ENCODE measurements at places on chromosomes 16 and 17.

- no peak for DNase-seq
Observed at GRCh38 chr16:52957199-52957598, 95.5 kb downstream of the CHD9NB start.

- DNase-seq = no peak
Observed at GRCh38 chr16:53495325-53495724, 7.7 kb downstream of the AKTIP start.

DNA sequence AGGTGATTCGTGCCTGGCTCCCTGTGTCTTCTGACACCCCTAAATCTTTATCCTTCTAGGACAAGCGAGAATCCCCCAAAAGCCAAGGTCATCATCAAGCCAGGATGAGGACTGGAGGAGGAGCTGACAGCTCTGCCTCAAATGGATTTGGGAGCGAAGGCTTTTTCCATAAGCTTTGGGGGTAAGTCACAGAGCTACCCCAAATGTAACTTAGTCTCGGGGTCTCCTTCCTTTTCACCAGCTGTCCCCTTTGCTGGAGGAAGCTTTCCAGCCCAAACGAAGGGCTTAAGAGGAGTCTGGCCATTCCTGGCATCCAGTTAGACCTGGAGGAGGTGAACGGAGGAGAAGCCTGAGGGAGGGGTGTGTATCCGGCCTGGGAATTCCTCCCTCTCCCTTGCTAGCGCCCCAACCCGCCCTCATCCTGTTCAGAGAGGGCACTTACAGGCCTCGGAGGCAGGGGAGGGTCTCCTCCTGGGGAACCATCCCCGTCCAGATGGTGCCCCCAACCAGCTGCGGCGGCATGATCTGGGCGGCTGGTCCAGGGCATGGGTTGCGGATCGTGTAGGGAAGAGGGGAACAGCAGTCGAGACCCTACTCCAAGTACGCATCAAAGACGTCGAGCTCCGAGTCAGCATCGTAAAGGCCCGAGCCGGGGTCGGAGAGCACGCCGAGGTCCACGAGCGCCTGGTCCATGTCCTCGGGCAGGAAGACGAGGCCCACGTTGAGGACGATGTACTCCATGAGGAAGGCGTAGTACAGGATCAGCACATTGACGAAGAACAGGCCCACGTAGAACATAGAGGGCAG, 938 bp downstream of the DEXI start:
- no peak for DNase-seq

DNA sequence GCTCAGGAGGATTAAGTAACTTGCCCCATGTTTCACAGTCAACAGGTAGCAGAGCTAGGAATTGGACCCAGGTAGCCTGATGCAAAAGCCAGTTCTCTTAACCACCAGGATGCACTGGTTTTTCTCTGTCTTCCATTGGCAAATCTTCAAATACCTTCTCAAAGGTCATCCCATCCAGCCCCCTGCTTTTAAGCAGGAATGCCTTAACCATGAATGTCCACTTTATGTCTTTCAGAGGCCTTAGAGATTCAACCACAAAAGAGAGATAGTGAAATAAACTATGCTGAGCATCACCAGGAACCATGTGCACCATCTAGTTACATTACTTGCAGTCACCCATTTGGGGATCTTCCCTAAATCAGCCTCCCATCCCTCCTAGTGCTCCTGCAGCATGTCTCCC, 94.3 kb downstream of the C17orf67 start:
- no peak for DNase-seq

GRCh38 chr17:73191443-73192205, 1.2 kb upstream of the COG1 start:
- peak; percentile 70 for DNase-seq

DNA sequence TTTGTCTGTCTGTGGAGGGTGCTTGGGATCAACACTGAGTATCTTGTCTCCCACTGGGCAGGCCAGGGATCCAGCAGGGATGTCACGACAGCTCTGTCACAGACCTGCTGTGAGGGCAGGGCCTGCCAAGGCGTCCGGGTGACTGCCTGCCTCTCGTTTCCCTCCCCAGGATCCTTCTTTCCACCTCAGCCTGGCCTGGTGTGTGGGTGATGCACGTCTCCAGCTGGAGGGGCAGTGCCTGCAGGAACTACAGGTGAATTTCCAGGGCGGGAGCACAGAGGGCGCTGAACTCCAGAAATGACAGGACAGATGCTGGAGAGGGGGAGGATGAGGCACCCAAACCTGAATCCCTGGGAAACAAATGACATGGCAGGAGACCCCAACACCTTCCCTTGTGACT, 6.8 kb upstream of the MMP15 start:
- no peak for DNase-seq

DNA sequence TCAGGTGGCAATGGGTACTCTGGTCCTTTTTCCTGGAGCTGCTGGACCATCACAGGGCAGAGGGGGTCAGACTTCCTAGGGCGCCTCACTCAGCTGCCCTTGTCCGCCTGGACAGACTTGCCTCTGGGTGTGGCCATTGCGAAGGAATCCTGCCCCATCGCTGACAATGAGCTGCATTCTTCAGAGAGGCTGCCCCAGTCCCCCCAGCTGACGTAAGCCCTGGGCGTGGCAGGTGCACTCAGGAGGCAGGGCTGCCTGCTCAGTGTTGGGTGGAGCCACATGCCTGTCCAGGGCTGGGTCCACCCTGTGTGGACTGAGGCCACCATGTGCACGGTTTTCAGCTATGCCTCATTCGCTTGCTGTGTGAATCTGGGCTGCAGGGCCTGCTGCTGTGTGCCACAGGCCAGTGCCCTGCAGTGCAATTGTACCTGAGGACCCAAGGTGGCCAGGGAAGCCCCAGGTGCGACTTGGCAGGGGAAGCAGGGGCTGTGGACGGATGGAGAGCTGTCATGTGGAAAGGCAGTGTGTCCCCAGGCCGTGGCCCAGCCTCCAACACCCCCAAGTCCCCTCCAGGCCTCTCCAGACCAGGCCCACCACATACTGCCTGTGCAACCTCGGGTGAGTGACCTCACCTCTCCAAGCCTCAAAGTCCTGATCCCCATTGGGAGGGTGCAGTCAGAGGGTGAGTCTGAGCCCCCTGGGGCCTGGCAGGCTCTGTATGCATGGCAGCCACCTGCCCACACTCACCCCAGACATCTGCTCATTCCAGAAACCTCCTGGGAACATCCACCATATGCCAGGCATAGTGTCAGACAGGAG, 14.0 kb upstream of the MPRIP start:
- no peak for DNase-seq

DNA sequence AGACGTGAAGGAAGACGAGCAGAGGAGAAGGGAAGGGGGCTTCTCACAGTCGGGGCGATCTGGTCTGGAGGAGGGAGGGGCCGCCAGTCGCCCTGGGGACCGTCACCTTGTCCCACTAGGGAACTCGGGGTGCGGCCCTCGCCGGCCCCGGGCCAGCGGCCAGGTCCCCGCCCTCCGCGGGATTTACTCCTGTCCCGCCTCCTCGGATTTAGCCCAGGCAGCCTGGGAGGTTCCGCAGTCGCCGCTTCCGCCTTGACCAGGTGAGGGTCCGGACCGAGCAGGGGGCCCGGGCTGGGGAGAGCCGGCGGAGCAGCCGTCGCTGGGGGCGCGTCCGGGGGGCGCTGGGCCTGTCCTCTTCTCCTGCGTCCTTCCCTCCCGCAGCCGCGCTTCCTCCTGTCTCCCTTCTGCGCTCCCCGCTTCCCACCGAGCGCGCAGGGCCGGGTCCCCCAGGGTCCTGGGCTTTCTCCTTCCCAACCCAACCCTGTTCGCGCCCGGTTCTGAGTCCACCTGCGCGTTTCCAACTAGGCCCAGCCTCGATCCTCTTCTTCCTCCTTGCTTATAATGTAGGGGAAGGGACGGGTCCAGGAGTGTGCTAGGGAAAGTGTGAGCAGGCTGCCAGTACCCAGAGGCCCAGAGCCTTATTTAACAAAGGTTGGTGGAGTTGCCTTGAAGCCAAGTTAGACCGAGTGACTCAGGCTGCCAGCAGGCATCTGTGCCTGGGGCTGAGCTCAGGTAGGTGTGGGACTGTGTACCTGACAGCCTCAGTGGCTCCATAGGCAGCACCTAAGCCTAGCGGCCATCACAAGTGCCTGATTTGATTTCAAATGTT, at the start of gene TNK1:
TSS of gene TNK1 (plus strand) at position 235 of the 829 bp plus-strand sequence. CDS start 1,838 bp downstream, outside the sequence.
- no peak for DNase-seq

DNA sequence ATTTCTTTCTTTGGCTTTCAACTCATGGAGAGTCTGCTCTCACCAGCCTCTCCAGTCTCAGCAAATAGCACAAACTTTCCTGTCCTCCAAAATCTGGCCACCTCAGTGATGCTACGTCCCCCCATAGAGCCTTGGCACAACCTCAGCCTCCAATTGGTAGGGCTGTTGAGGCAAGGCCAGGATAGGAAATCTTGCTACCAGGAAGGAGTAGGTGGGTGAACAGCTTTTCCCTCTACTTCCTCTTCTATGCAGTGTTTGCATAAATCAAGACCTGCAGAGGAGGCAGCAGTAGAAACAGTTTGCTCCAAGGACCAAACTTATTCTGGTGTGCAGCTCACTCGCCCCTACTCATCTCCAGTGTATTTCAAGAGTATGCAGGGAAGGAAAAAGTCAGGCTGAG, 701 bp upstream of the DPEP2 start:
- DNase-seq = no peak

DNA sequence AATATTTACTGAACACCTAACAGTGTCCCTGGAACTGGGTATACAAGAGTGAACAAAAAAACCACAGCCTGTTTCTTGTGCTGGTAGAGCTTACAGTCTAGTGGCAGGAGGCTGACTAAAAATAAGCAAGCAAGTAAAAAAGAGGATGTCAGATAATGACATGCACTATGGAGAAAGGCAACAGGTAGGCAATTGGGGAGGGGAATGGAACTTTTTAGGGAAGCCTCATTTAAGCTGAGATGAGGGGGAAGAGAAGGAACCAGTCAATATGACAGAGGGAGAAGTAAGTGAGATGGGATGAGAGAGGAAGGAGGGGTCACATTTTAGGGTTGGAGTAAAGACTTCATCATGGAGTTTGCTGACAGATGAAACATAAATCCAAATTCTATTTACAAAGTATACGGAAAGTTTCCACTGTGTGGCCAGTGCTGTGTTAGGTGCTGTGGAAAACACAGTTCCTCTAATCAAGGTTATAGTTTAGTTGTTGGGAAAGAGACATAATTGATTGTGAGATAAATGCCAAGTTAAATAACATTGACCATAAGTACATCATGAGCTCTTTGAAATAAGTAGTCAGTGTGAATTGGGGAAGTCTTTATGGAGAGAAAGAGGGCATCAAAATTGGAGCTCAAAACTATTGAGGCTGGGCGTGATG, 251.4 kb downstream of the FTO start:
- no peak for DNase-seq

DNA sequence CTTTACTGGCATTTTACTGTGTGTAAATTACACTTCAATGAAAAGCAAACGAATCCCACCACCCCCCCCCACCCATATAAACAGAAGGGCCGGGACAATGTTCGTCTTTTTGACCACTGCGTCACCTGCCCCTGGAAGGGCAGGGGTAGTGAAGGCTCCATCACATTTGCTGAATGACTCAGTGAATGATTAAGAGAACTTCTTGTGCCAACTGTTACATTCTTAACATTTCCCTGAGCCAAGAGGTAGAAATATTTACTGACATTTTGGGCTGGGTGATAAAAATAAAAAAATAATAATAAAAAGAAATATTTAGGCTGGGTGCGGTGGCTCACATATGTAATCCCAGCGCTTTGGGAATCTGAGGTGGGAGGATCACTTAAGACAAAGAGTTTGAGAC, 24.1 kb downstream of the C16orf96 start:
- DNase-seq = no peak

- DNase-seq = no peak
Observed at GRCh38 chr17:17433000-17433703, 43.6 kb upstream of the MED9 start.

DNA sequence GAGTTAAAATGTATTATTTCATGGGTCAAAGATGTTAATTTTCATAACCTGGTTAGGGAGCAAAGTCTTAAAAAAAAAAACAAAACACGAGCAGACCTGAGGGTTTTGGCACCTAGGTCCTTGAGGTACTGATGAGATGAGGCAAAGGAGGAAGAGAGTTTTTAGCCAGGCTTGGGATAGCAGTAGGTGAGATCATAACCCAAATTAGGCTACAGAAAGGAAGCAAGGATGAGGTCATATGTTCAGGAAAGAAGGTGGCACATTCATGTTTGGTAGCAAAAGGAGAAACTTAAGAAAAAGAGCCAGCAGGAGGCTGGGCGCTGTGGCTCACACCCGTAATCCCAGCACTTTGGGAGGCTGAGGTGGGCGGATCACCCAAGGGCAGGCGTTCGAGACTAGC, 2.8 kb downstream of the ATXN1L start:
- no peak for DNase-seq

DNA sequence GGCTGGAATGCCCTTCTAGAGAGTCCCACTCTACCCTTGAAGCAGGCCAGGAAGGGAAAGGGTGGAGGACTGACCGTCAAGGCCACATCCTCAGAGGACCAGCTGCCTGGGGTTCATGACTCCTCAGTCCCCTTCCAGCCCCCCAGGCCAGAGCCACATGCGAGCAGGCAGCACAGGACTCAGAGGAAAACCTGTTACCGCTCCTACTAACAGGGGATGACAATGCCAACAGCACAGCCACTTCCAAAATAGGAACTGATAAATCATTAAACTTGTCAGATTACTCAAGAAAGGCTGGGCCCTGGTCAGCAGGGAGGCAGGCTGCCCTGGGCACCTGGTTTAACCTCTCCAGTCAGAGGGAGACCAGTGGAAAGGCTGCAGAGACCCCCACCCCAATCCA, 206.2 kb upstream of the SDK2 start:
- DNase-seq = no peak

DNA sequence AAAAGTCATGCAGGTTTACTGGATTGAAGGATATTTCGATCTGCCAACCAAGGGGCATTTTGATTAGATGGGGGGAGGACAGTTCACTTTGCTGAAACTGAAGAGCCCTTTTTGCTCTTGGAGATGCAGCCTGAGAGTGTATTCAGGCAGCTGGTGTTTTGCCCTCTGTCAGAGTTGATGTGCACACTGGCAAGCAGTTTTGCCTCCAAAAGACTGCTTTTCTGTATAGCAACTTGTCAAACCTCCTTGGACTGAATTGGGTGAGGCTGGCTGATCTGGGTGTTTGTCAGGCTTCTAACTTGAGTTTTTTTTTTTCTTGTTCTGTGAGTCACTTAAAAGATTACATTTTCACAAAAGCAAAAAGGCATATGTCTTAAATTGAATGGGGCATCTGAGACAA, 22.6 kb upstream of the ANKFN1 start:
- DNase-seq = no peak

DNA sequence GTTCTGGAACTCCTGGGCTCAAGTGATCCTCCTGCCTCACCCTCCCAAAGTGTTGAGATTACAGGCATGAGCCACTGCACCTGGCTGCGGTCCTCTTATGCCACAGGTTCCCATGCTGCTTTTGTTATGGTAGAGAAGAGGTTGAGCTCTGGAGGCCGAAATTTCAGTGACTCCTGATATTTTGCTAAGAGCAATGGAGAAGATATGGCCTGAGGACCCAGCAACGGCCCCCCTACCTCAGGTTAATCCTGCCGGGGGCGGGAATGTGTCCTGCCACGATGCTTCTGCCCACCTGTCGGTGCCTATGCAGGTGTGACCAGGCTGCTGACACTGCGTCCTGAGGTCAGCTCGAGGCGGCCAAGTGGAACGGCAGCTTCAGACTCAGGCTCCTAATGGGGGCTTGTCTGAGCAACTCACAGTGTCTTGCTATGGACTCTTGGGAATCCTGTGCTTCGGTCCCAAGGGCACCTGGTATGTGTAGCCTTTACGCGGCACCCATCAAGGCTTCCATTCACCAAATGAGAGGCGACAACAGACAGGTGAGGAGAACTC, 7.6 kb upstream of the SEC14L1 start:
- DNase-seq = no peak
